ENCODE measurements at places on chromosomes 1 and 21.

DNA sequence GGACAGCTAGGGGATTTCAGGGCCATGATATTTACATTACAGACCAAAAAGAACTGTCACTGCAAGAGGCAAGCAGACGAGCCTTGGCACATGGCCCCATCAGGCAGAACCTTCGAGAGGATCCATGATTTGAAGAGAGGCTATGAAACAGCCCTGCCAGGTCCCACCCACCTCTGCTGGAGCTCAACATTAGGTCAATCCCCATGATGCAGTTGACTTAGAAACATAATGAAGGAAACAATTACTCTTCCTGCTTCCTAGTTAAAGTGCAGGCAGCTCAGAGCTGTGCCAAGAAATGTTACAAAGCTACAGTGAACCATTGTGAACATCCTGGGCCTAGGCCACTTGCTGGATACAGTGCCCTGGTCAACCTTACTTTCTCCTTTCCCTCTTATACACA lies 41.7 kb upstream of the PTCH2 start:
- DNase-seq, result no peak

DNA sequence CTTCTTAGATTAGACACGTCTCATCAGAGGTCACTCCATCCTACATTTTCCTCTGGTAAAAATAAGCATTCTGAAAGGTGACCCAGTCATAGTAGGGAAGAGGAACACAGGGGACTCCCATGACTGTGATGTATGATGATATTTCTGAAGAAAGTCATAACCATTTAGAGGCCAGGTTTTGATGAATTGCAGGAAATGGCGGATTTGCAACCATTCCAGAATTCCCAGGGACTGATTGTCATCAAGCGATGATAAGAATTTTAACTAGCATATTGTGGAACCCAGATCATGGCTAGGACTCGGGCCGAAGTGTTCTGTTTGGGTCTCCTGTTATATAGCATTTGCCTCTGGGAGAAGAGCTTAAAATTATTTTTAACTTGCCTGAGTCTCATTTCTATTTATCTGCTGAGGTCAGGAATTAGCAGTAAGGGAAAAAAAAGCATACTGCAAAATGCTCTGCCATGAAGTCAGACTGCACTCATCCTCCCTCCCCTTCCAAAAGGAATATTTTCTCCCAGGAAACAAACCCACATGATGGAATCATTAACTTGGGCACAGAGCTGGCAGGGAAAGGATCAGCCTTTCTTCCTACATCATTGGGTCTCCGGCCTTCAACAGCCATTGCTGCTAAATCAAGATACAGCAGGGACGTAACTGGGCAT lies 286.7 kb downstream of the HLX start:
- DNase-seq, result no peak

DNA sequence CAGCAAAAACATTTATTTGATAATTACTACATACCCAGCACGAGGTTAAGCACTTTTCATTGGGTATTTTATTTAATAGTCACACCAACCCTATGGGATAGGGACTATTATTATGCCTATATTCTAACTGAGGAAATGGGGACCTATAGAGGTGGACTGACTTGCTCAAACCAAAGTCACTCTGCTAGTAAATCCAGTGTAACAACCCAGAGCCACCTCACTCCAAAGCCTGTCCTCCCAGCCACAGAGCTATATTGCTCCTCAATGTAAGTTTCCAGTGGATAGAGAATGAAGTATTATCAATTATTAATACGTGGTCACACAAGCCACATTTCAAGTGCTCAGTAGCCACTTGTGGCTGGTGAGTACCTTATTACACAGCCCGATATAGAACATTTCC lies 97.5 kb downstream of the RGS2 start:
- no peak for DNase-seq

DNA sequence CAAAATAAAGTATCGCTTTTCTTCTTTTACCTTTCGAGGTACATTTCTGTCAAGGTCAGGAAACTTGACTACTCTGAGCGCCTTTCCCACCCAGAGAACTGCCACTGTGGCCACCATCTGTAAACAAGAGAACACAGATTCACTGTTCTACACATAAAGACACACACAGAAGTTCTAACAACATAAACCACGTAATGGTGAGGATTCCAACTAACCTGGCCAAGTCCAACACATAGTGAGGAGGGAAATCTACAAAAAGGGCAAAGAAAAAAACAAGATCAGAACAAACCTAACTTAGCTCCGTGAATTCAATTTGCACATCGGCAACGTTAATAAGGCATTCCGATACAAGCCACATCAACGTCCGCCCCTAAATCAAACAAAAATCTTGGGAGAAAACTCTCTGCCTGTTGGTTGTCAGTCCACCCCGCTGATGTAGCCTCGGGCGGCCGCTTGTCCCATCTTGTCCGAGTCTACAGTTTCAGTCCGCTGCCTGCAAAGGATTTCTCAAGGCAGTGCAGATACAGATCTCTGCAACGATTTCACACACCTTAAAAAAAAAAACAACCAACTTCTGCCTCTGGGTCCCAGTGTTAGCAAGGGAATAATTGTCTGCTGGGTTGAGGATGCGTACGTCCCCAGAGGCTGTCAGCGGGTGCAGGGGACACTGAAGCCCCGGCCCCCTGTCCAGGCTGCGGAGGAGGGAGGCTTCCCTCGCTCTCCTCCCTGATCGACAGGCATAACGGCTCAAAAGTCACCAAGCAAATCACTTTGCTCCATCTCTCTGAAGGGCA lies 1.0 kb downstream of the SLC35D1 start:
- no peak for DNase-seq

GRCh38 chr1:211285196-211285595 lies 26.0 kb downstream of the RCOR3 start:
- DNase-seq, result no peak

- DNase-seq, result no peak
These were observed 61.4 kb upstream of the DIRAS3 start for GRCh38 chr1:68111519-68112436.

- no peak for DNase-seq
These were observed 69.9 kb downstream of the TMEM53 start for GRCh38 chr1:44604157-44604955.

DNA sequence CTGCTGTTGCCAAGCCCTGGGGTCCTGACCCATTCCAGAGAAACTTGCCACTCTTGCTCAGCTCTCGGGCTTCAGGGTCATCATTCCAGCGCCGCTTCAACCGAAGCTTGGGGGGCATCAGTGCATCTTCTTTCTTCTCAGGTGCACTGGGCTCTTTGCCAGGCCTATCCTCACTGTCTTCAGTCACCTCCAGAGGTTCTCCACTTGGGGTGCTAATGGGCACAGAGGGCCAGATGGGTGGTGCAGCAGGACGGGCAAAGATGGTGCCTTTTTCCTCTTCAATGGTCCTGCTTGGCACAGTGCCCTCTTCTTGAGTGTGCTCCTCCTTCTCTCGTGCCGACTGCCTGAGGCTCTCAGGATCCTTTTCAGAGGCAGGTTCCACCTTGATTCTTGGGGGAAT lies 13.3 kb downstream of the ETV3 start:
- no peak for DNase-seq

DNA sequence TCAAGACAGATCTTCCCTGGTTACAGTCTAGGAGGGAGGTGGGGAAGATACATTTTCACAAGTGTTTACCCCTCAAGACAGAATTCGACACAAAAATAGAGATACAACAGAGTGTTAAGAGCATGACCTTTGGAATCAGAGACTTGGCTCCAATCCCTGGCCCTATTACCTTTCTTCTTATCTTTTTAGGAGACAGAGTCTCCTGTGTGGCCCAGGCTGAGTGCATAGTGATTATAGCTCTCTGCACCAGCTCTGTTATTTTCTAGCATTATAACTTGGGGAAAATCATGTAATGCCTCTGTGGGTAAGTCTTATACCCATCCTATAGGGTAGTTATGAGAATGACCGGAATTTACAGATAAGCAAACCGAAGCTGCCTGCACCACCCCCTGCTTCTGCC lies 9.8 kb downstream of the NIPAL3 start:
- no peak for DNase-seq

DNA sequence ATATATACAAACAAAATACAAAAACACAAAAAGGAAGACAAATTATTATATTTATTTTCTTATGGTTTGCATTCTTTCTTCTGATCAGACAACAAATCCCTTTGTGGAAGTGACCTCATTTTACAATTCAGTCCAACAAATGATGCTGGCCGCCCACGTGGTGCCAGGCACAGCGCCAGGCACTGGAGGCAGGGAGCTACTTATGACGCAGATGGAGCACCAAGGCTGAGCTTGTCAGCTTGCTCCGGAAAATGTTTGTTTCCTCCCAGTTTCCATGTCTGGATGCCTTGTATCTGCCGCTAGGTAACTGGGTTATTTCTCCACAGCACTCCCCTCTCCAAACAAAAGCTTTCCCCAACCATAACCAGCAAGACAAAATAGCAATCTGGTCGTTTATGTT lies 30.7 kb upstream of the CD34 start:
- DNase-seq, result no peak

- DNase-seq, result no peak
These were observed 32.9 kb downstream of the RABIF start for GRCh38 chr1:202856014-202856413.

DNA sequence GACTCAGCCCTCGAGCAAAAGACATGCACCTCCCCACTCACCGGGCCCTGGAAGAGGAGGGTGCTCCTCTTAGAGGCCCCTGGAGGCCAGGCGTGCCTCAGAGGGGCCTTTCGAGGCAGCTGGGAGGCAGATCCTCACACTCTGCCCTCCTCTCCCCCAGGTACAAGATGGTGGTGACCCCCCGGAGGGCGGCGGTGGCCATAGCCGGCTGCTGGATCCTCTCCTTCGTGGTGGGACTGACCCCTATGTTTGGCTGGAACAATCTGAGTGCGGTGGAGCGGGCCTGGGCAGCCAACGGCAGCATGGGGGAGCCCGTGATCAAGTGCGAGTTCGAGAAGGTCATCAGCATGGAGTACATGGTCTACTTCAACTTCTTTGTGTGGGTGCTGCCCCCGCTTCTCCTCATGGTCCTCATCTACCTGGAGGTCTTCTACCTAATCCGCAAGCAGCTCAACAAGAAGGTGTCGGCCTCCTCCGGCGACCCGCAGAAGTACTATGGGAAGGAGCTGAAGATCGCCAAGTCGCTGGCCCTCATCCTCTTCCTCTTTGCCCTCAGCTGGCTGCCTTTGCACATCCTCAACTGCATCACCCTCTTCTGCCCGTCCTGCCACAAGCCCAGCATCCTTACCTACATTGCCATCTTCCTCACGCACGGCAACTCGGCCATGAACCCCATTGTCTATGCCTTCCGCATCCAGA lies 10.4 kb downstream of the MYBPH start:
- DNase-seq, result no peak

DNA sequence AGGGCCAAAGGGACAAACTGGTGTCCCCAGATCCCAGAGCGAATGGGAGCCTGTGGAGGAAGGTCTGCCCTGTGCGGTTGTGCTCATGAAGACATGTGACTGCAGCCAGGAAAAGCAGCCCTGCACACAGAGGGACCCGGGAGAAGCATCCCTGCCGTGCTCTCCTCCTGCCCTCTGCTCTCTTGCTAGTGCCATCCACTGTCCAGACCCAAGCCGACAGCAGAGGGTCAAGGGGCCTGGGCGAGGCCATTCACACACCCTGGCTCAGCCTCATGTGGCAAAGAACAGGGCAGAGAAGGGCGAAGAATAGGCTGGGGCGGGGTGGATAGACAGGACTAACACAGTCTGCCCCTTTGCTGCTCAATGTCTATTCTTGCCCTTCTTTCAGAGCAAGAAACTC lies 17.4 kb downstream of the DMRTB1 start:
- DNase-seq, result no peak

DNA sequence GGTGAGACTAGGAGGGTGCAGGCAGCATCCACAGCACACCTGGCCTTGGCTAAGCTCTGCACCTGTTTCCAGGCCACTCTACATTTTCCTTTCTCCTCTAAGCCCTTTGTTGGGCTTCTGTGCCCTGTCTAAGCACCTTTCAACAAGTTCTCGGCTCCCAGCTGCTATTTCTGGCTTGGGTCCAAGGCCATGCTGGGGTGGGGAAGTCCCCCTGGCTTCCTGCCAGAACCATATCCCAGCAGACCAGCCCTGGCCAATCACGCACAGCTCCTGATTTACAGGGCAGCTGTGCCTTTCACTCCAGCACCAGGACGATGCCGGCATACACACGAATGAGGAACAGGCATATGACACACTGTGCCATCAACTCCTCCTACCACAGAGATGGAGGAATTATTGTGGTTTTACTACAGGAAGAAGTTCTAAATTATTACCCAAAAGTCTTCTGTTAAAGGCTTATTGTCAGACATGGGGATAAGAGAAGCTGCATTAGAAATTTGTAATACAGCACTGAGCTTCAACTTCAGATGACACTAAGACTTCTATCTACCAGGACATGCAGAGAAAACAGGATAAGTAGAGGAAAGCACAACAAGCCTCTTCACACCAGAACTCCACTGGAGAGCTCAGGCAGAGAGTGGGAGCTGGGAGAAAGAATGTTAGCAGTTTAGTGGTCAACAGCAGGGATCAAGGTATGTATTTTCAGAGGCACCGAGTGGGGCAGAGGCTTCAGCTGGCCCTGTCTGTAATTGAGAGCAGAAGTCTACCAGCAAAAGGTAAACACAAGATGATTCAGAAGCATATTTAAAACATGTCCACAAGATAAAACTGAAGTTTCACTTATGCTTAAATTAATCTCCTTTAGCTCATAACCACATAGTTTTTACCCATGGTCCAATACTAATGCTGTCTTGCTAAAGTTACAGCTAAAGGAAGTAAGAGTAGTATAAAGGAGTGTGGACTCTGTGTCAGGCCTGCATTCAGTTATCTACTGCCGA lies 37.4 kb downstream of the TRIT1 start:
- DNase-seq, result peak; percentile 57

DNA sequence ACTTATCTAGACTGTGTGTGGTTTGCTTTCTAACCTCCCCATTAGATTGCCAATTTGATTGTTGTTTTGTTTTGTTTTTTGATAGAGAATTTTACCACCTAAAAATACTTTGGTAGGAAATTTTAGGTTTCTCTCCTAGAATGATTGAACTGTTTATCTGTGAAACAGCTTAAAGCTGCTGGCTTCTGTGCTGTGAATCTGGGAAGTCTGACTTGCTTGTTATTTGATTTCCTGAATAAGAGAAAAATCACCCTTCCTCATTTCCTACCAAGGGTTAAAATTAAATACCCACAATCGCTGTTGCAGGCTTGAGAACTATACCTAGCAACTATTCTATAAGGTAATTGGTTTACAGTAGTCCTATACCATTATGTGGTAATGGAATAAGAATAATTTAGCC lies 198.9 kb upstream of the CACYBP start:
- DNase-seq, result no peak

- DNase-seq, result no peak
These were observed 17.3 kb upstream of the ETS2 start for GRCh38 chr21:38788275-38788905.

- no peak for DNase-seq
These were observed 24.6 kb downstream of the UBE4B start for GRCh38 chr1:10057343-10057742.

DNA sequence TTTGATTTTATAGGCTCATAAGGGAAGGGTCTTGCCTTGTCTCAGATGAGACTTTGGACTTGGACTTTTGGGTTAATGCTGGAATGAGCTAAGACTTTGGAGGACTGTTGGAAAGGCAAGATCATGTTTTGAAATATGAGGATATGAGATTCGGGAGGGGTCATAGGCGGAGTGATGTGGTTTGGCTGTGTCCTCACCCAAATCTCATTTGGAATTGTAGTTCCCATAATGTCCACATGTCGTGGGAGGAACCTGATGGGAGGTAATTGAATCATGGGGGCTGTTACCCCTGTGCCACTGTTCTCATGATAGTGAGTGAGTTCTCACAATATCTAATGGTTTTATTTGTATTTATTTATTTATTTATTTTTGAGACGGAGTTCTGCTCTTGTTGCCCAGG lies 6.9 kb upstream of the CSDE1 start:
- no peak for DNase-seq
